ENCODE measurements at places on chromosomes 6 and 20.
A peak's percentile ranks its signal among the peaks of the same experiment; 100 is the strongest.

DNA sequence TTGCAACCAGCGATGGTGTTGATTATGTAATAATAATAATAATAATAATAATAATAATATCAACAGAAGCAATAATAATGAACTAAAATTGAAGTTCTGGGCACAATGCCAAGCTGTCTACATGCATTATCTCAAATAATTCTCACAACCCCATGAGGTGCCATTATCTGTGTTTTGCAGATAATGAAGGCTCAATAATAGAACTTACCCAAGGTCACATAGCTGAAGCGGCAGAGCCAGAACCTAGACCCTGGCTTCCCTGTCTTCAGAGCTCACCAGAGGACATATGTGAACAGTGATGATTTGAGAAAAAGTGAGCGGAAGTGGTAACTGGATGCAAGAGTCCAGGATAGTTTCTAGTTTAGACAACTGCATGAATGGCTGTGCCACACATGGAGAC is 91.0 kb downstream of the HIVEP1 start:
- DNase-seq = no peak

GRCh38 chr6:38479331-38479730 is 160.4 kb downstream of the BTBD9 start:
- no peak for DNase-seq

GRCh38 chr20:34112600-34113101 is 608 bp upstream of the EIF2S2 start:
- peak; percentile 54 for DNase-seq

DNA sequence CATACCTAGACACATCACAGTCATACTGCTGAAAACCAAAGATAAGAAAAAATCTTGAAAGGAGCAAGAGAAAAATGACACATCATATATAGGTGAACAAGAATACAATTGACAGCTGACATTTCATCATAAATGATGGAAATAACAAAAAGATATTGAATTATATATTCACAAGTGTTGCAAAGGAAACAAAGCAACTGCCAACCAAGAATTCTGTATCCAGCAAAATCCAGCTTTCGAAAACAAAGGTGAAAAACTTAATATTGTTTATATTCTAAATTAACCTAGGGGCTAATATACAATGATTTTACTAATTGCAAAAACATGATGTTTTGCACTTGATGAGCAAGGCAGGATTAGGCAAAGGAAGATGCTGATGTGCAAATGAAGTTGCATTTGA is 84.3 kb downstream of the MOXD1 start:
- no peak for DNase-seq

DNA sequence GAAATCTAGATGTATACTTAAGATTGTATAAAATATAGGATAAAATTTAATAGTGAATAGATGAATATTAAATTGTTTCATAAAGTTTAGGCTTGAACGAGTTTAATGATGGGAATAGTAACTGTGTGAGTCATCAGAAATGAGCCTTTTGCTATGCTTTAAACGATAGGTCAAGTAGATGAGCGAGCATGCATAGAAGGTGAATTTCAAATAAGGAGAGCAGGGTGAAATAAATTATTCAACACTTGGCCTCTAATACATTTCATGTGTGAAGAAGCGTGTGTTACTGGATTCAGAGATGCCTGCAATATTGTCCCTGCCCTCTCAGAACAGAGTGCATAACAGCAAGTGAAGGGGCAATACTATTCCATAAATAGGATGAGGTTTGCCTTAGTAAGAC is 74.4 kb upstream of the EYA4 start:
- DNase-seq = no peak

DNA sequence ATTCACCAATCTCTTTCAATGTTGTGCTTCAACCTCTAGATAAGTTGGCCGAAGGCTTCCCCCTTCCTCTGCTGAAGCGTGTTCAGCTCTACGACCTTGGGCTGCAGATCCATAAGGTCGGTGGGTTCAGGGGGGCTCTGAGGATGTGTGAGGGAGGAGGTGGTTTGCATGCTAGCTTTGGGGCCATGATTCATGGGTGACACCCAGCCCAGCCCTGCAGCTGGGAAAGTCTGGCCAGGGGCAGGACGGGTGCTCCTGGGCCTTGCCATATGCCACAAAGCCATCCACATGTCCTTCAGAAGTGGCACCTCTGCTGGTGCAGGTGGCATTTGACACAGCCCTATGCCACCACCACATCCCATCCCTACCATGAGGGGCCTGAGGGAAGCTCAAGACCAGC is 27.6 kb downstream of the LBP start:
- DNase-seq = no peak

DNA sequence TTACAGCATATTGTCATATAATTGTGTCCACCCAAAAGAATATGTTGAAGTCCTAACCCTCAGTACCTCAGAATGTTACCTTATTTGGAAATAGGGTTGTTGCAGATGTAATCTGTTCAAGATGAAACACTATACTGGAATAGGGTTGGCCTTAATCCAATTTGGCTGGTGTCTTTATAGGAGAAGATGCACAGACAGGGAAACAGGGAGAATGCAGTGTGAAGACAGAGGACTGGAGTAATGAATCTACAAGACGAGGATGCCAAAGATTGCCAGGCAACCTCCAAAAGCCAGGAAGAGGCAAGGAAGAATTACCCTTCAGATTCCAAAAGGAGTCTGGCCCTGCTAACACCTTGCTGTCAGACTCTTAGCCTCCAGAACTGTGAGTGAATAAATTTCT is 482.9 kb downstream of the PTPRT start:
- no peak for DNase-seq
